Hematopoietic multipotent progenitor cell treated with erythropoietin and hydrocortisone succinate and interleukin-3 and kit ligand, for 17 days (in vitro differentiated cells): ENCODE measurements at places on chromosomes 5 and 9.

GRCh38 chr5:113205323-113205722 is 228.7 kb downstream of the DCP2 start:
- DNase-seq: no peak

DNA sequence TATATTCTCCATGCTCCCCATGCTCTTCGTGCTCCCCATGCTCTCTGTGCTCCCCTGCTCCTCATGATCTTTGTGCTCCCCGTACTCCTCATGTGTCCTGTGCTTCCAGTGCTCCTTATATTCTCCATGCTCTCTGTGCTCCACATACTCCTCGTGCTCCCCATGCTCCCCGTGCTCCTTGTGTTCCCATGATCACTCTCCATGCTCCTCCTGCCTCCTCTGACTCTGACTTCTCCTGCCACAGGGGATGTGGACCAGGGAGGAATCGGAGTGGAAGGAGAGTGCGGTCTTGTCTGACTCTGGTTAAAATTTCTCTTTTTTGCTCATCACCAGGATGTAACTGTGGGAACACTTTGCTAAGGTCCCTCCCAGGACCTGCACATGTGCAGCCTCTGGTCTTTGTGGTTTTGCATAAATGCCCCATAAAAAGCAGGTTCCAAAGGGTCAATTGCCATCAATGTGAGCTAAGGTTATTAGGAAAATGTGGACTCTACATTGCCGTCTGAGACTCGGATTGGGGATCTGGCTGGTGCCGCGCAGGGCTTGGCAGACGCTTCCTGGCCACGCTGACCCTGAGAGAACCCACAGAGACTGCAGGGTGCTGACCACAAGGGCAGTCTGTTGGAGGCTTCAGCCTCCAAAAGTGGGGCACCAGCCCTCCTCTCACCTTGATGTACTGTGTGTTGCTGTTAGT is 52.5 kb downstream of the TRIP13 start:
- no peak for DNase-seq

DNA sequence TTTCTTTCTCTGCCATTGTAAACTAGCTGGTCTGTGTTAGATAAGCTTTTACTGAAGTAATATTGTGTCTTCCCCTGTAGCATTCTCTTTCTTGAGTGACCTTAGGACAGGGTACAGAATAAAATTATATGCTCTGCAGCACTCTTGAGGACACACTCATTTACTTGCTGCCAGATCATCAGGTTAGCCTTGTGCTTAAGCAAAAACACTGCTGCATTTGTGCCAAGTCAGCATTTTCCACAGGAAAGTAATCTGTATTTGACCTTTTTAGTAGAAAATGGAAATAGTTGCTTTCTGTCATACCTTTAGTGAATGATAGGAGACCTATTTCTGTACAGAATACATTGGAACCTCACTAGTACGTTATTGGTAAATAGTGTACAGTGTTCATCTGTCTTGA is 54.2 kb downstream of the LMNB1 start:
- no peak for DNase-seq

GRCh38 chr9:137315581-137316011 is 13.5 kb upstream of the NRARP start:
- no peak for DNase-seq

DNA sequence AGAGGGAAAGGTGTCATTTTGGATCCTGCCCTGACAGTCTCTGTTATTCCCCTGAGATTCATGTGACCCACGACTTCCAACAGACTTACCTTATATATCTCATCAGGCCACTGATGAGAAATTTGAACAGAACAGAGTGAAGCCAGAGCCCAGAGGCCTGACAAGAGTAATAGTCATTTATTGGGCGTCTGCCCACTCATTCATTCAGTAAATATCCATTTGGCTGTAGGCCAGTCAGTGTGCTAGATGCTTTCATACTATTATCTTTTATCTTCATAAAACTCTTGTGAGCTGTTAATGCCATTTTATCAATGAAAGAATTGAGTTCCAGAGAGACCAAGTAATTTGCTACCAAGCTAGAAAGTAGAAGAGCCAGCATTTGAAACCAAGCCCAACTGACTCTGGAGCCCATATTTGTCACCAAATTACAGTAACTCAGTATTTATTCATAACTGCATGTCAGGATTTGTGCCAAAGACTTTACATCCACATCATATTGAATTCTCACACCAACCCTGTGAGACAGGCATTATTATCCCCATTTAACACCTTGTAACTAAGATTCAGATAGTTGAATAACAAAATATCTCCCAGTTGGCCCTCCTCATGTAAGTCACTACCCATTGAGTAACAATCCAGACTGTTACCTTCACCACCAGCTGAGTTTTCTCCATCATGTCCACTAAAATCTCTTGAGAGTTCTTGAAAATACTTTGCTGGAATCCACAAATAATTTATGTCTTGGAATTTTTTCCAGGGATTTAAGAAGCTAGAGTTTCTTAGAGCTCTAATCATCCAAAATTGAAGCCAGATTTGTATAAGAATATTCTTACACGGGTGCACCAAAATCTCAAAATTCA is 2.5 kb downstream of the PTPDC1 start:
- DNase-seq: no peak

- DNase-seq: no peak
Observed at GRCh38 chr5:29370248-29370647, 1823.2 kb upstream of the CDH6 start.

DNA sequence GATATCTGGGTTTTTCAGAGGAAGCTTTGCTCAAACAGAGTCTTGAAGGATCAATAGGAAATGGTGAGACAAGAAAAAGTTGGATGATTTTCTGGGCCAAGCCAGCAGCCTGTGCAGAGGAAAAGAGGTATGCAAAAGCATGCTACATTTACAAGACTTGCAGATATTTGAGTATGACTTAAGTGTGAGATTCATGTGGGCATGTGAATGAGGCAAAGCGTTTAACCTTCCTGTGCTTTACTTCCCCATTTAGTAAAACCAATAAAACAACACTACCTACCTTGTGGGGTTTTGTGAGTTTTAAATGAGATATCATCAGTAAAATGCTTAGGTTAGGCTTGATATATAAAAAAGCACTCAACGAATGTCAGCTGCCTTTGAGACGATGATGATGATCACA is 58.1 kb downstream of the PIP5K1B start:
- no peak for DNase-seq

DNA sequence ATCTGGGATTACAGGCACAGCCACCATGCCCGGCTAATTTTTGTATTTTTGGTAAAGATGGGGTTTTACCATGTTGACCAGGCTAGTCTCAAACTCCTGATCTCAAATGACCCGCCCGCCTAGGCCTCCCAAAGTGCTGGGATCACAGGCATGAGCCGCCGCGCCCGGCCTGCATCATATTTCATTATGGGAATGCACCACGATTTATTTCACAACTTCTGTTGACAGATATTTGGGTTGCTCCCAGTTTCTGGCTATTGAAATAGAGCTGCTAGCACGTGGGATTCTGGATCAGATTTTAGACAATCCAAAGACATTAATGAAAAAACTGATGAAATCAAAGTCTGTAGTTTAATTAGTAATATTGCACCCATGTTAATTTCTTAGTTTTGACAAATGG is 48.4 kb upstream of the FUBP3 start:
- DNase-seq: no peak

- no peak for DNase-seq
Observed at GRCh38 chr5:178346607-178347334, 114.2 kb upstream of the PHYKPL start.
